ENCODE measurements at places on chromosomes 3 and 15.
A peak's percentile ranks its signal among the peaks of the same experiment; 100 is the strongest.

GRCh38 chr3:41915353-41915752 lies 46.5 kb downstream of the ULK4 start:
- no peak for DNase-seq

GRCh38 chr3:32292085-32292796 lies 53.8 kb downstream of the CMTM8 start:
- DNase-seq = no peak

DNA sequence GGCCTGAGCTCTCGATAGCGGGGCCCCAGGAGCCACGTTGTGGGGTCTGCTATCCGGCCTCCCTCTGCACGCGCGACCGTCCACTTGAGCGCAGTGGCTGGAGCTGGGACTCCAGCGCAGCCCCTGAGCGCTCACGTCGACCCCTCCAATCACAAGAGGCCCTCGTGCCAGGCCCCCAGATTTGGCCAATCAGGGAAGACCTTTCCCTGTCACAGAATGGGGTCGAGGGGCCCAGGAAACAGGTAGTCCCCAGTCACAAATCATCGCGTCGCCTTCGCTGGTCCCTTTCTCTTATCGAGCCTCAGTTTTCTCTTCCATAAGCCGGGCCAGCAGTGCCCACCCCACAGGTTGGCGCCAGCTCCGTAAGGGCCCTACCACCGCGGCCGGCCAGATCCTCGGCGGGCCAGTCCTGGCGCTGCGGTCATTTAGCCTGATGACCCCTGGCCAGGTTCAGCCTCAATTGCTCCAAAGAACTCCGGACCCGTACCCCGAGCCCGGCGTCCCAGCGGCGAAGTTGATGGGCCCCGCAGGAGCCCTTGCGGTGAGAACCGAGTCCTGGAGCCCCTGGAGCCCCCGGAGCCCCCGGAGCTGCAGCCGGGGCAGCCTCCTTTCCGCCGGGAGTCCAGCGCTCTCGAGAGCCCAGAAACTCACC lies 435 bp downstream of the ALDH1L1 start:
- DNase-seq = no peak

DNA sequence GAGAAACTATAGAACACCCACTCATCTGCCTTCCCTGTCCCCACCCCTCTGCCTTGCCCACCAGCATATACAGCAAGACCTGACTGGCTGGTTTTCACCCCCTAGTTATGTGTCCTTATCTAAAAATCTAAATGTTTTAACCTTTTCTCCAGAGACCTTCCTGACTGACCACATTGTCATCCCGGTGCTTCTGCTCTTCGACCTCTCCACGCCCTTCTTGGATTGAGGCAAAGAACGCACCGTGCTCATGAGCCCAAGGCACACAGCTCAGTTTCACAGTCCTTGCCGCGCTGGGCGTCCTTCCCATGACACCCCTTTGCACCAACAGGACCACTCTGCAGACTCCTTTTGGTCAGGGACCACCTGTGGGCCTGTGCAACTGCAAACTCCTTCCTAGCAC lies 62.7 kb downstream of the B3GNT5 start:
- no peak for DNase-seq

- no peak for DNase-seq
Measured at GRCh38 chr15:60799885-60800284, 320.9 kb upstream of the ICE2 start.

GRCh38 chr3:42473083-42473932 lies 29.1 kb upstream of the VIPR1 start:
- peak; percentile 49 for DNase-seq

DNA sequence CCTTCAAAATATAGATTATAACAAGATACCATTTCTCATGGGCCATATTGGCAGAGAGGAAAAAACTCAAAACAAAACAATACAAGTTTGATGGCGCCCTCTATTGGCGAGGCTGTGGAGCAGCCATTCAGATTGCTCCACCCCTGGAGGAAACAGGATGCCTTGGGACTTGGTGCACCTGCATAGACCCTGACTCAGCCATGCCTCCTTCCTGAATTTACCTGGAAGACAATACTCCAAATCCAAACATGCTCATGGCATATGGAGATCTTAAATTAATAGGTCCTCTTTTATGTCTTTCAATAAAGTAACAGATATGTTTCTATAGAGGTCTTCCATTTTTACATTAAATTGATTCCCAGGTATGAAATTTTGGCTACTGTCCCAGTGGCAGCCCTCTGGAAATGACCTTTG lies 90.0 kb downstream of the APBA2 start:
- no peak for DNase-seq

DNA sequence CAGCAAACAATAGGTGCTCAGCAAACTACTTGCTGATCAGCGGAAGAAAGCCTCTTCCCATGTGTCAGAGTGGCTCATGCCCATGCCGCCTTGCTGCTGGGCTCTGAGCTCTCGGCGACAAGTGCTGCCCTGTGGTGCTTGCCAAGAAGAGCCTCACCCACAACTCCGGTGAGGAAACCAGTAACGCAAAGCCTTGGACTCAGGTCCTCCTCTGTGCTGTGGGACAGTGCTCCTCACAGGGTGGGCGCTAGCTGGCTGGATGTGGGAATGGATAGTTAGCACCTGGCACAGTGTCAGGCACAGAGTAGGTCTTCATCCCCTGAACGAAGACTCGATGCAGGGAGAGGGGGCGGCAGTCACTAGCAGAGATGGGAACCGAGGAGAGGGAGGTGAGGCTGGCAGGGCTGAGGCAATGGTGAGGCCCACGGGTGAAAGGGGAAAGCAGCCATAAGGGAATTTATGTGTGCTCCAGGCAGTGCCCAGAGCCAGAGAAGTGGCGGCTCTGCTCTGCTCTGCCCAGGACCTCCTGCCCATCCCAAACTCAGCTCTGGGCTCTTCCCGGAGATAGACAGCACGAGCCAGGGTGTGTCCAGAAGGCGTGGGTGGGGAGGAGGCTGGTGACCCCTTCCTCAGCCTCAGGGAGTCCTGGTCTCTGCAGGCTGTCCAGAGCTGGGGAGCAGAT lies 55.7 kb downstream of the IQSEC1 start:
- DNase-seq = no peak

GRCh38 chr3:53160660-53161449 lies at the start of gene PRKCD:
PRKCD (plus strand) TSS chr3:53161209; CDS start chr3:53178423, 17,214 bp downstream.
- DNase-seq = peak; percentile 83

- no peak for DNase-seq
Measured at GRCh38 chr15:75149867-75150709, 51.6 kb upstream of the C15orf39 start.

DNA sequence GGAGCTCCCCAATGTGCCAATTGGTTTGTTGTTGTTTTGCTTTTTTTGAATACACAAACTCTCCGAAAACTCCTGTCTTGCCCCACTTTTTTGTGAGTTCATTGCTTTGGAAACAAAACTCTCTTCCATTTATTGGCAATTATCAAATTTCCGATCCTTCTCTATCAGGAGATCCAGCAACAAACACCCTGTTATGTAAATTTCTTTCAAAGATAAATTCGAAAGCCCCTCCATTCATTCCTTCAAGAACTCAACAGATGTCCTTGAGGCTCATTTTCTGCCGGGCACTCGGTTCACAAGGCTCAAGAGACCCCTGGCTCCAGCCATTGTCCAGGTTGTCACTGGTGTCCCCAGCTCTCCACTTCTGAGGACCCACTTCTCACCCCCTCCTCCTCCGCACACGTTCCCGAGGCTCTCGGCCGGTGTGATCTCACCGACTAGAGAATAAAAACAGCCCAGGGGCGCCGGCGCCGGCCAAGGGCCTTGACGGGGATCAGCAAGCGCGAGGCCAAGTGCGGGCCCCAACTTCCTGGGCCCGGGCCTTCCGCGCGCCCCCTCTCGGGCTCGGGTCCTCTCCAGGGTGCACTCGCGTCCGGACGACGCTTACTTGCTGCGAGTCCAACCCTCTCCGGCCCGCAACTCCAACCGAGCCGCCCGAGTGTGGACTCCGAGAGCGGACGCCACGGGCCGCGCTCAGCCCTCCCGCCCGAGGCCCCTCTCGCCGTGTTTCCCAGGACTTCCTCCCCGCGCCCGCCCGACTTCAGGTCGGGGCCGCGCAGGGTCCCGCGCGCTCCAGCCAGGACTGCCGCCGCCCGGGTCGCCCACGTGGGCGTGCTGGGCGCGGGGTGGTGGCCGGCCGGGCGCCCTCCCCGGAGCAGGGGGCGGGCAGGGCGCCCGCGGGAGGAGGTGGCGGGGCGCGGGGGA lies 533 bp upstream of the SMAD3 start:
- peak; percentile 64 for DNase-seq

GRCh38 chr15:99486371-99487336 lies 79.1 kb upstream of the MEF2A start:
- peak; percentile 64 for DNase-seq

DNA sequence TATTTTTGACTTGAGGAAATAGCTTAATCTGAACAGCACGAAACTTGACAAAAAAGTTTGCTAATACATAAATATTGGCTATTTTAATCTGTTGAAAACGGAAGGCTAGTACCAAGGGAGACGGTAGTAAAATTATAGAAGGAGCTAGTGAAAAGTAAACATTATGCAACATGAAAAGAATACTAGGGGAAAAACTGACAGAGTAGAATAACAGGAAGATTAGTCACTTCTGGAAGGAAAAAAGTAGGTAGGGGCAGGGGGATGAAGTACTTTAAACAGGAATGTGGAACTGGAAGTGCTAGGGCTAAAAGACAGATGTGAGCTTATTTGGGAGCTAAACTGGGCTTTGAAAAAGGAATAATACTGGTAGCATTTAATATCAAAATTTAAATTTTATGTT lies 60.1 kb downstream of the MBNL1 start:
- DNase-seq = no peak

DNA sequence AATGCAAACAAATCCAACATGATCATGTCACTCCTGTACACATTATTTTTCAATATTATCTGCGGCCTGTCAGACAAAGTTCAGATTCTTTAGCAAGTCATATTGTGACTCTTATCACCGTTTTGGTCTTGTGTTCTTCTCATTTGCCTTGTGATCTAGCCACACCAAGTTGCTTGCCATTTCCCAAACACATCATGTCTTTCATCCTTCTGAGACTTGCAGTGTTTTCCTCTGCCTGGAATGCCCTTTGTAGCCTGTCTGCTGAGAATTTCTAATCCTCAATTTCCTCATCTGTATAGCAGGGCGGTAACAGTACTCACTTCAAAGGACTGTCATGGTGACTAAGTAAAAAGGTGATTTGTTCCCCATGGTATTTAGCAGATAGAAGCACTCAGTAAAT lies 135.0 kb downstream of the GREM1 start:
- no peak for DNase-seq

- no peak for DNase-seq
Measured at GRCh38 chr15:55343168-55343567, 24.1 kb downstream of the PIGB start.

DNA sequence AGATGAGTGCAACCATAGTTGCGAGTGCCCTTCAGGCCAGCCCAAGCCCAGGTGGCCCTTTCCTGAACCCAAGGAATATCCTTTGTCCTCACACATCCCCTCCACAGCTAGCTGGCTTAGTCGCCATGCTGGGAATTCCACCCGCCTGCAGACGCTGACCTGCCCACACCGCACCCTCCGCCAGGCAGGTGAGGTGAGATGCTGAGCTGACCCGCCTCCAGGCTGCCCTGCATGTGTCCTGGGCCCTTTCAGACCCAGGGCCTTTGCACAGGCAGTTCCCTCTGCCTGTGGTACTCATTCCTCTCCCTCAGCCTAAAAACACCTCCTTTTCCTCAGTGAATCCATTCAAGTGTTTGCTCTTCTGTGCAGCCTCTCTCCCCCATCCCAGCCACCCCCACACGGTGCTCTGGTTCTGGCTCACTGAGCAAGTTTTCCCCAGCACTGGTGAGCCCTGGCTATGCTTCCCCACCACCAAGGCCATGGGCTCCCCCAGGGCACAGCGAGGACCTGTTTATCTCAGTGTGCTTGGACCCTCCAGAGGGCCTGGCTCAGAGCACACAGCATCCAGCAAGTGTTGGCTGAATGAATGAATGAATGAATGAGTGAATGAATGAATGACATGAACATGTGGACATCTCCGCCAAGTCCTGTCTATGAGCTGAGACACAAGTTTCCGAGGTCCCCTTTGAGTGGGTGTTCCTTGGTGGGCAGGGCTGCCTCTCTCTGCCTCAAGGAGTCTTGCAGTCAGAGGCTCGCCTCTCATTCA lies 33.0 kb upstream of the LINGO1 start:
- DNase-seq = no peak

GRCh38 chr15:49887659-49888322 lies 231.2 kb downstream of the ATP8B4 start:
- DNase-seq = no peak

GRCh38 chr3:105594219-105594618 lies 227.5 kb downstream of the ALCAM start:
- no peak for DNase-seq

DNA sequence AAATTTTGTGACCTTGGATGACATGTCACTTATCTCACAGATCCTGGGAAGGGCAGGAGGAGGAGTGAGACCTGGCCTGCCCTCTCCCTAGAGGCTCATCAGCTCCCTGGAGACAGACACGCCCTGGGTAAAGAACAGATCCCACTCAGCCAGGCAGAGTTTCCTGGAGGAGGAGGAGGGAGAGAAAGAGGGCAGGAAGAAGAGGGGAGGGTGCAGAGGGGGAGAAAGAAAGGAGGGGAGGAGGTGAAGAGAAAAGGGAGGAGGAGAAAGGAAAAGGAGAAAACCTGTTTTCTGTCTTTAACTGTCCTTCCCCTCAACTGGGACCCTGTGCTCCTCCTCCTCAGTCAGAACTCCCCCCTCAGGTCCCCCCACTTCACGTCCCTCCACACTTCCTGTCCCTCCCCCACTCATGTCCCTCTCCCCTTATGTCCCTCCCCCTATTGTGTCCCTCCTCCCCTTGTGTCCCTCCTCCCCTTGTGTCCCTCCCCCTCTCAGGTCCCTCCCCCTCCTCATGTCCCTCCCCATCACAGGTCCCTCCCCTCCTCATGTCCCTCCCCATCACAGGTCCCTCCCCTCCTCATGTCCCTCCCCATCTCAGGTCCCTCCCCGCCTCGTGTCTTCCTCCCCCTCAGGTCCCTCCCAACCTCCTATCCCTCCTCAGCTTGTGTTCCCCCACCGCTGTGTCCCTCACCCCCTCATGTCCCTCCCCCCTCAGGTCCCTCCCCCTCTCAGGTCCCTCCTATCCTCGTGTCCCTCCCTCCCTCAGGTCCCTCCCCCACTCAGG lies 52.3 kb upstream of the CGNL1 start:
- DNase-seq = no peak

DNA sequence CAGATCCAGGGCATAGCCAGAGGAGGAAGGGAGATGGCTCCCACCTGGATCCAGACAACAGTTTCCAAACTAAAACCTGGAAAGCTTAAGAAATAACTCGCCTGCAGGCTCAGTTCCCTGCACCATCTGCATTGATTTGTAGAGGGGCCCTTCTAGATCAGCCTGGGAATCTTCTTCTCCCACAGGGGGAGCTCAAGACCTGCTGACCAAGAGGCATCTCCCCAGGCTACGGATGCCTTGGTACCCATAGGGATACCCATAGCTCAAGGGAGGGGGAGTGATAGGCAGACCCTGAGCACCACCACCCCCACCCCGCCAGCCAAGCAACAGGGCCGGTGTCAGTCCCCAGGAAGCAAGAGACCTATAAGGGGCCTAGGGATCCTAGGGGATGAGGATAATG lies 28.0 kb upstream of the DCLK3 start:
- DNase-seq = no peak

GRCh38 chr3:72340476-72341379 lies 507.5 kb downstream of the SHQ1 start:
- no peak for DNase-seq

GRCh38 chr15:44726568-44727484 lies 9.5 kb upstream of the TRIM69 start:
- DNase-seq = peak; percentile 30

Measured in breast epithelium (tissue), 4 donors.